ENCODE measurements at places on chromosomes 2 and 18. TPM values are rescaled to one million over a fixed set of nuclear protein-coding genes. Genes with fewer than 3 reads are reported as not detected.

The GAL3ST2 gene
- total RNA-seq, result not detected

The TP53I3 gene
- 6.3 TPM for total RNA-seq

The DYNAP gene
- not detected for total RNA-seq

The STAT4 gene
- total RNA-seq, result 0.81 TPM

The SLC5A7 gene
- total RNA-seq, result 0.12 TPM

The TUBA4B gene
- not detected for total RNA-seq

The ZNF532 gene
- 70.9 TPM for total RNA-seq

The VIT gene
- total RNA-seq, result 8.0 TPM

The DNAJC27 gene
- total RNA-seq, result 7.9 TPM

The CD8B gene
- total RNA-seq, result 4.0 TPM

The FOXI3 gene
- not detected for total RNA-seq

The ALLC gene
- not detected for total RNA-seq

The TDRD15 gene
- total RNA-seq, result not detected

The MC4R gene
- total RNA-seq, result not detected

The TRAK2 gene
- 125 TPM for total RNA-seq

The MALL gene
- 29.1 TPM for total RNA-seq

Measured in heart left ventricle (tissue), 16 donors.